ENCODE measurements at places on chromosomes 4 and X.

GRCh38 chr4:170015285-170015684, 10.9 kb downstream of the MFAP3L start:
- no peak for DNase-seq

- no peak for DNase-seq
Measured at GRCh38 chr4:143025081-143025704, 159.5 kb upstream of the USP38 start.

GRCh38 chr4:185192059-185192458, 11.7 kb downstream of the CFAP97 start:
- DNase-seq: no peak

DNA sequence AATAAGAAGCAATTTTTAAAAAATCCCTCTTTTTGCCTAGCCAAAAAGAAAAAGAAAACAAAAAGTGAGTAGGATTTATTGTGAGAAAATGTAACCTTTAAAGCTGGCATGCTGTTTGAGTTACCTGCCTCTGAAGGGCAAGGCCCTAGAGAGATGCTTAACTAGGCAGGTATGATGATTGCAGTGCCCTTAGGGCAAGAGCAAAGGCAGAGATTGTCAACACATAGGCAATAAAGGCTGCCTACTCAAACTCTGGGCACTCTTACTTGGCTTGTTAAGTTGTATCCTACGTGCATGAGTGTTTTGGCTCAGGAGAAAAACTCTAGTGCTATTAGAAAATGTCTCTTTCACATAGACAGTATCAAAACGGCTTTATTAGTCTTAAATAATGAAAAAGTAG, 306.0 kb downstream of the RPA4 start:
- no peak for DNase-seq

GRCh38 chr4:188779581-188779980, 640.3 kb downstream of the TRIML1 start:
- DNase-seq: no peak

- no peak for DNase-seq
Measured at GRCh38 chrX:148024425-148025148, 43.5 kb downstream of the FMR1NB start.

DNA sequence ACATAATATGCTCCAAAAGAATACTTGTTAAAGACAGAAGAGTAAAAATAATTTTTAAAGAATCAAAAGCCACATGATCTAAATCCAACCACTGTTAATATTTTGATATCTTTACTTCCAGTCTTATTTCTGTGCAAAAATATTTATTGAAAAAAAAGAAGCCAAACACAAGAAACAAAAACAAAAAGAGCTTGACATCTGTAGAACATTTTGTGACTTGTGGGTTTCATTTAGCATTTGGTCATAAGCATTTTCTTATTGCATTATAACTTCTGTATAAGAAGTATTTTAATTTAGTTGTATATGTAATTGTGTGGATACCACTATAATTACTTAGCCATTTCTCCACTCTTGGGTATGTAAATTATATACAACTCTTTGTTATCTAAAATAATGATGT, 63.1 kb downstream of the DIPK2B start:
- DNase-seq: no peak

- DNase-seq: no peak
Measured at GRCh38 chr4:121177246-121178137, 13.4 kb upstream of the TNIP3 start.

- no peak for DNase-seq
Measured at GRCh38 chr4:156547891-156548290, 423.7 kb downstream of the PDGFC start.

- no peak for DNase-seq
Measured at GRCh38 chr4:105197777-105198176, 51.1 kb downstream of the TET2 start.

- no peak for DNase-seq
Measured at GRCh38 chr4:121308328-121308663, 72.5 kb downstream of the QRFPR start.

DNA sequence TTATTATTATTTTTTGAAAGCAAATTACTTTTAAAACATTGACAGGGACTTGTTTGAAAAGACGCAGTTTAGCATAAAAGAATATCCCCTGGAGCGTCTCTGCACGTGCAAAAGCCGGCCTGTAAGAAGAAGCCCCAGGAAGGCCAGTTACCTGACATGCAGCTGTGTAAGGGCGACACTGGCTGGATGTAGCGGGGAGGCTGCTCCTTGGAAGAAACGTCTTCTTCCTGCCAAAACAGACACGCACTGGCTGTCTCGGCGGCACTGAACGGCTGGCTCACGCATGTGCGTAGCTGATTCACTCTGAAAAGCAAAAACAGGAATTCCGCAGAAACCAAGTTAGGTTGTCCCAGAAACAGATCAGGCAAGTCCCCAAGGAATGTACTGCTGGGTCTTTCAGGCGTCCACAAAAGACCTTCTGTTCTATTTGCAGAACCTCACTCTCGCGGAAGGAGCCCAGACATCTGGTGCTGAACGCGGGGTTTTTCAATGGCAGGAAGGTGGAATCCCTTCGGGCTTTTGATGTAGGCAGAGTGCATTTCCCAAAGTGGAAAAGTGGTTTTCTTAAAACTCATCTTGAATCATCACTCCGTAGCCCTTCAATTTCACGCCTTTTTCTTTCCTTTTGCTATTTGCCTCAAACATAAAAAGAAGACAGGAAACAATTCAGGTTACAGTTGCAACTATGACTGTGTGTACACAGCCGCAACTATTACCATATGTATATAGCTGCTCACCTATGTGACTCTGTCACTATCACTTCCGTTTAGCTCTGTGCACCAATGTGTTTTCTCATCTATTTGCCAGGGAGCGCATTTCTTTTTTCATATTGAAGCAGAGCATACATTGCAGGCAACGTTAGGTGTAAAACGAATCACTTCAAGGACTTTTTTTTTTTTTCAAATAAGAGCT, 38.1 kb upstream of the ARSH start:
- peak; percentile 4 for DNase-seq

DNA sequence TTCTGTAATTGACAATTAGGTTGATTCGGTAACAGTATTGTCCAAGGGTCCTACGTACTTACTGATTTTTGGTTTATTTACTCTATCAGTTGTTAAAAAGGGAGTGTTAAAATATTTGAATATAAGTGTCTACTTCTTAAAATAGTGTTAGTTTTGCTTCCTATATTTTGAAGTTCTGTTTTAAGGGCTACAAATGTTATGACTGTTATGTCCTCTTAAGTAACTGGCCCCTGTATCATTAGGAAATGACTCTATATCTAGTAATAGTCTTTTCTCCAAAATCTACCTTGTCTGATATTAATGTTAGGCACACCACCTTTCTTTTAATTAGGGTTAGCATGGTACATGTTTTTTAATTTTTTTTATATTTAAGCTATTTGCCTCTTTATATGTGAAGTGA, 30.1 kb downstream of the ANKRD50 start:
- no peak for DNase-seq

DNA sequence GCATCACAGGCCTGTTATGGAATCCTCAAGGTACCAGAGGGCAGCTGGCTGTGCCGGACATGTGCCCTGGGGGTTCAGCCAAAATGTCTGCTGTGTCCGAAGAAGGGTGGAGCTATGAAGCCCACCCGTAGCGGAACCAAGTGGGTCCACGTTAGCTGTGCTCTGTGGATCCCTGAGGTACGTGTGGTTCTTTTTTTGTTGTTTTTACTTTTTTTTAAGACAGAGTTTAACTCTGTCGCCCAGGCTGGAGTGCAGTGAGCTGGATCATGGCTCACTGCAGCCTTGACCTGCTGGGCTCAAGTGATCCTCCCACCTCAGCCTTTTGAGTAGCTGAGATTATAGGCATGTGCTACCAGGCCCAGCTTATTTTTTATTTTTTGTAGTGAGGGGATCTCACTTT, 46.1 kb downstream of the JADE1 start:
- no peak for DNase-seq

DNA sequence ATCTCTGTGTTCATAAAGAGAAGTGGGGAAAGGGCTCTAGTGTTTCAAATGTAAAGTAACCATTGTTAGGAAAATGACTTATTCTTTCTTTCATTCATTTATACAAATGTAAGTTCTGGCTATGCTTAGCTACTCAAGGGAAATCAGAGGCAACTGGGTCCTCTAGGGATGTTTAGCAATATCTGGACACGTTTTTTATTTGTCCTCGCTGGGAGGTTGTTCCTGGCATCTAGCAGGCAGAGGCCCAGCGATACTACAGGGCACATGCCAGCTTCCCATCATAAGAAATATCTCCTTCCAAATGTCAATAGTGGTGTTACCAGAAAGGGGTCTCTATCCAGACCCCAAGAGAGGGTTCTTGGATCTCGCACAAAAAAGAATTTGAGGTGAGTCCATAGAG, 150.0 kb downstream of the VCX3A start:
- DNase-seq: no peak

DNA sequence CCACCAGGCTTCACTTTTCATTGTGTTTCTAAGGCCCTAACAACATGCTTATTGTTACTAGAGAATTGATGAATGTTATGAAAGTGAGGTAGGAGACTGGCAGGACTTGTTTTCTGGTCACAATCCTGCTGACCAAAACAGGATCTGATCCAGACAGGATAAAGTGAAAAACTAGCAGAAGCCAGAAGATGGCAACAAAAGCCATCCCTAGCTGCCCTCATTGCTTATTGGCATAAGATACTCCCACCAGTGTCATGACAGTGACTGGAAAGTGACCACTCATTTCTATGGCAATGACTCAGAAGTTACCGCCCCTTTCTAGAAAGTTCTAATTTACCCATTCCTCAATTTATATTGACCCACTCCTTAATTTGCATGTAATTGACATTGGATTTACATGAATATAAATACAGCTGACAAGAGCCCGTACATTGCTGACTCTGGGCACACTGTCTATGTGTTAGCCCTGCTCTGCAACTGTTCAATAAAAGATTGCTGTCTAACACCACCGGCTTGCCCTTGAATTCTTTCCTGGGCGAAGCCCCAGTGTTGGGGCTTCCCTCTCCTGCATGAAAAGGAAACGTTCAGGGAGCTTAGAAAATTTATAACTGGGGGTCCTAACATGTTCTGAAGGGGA, 30.0 kb upstream of the FGG start:
- DNase-seq: no peak

DNA sequence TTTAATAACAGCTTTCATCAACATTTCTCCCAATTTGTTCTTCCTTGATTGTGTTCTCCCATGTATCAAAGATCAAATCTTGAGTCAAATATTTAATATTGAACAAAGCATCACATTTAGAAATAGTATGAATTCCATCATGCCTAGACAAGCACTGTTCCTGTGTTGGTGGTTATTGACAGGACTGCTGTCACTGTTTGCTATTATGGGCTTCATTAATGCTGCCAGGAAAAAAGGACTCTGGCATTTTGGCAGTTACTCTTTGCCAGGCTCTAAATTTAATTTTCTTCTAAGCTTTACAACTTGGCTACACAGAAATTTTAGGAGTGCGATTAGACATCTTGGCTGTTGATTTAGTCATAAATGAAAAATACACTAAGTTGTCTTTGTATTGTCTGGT, 295.9 kb upstream of the NRK start:
- no peak for DNase-seq

DNA sequence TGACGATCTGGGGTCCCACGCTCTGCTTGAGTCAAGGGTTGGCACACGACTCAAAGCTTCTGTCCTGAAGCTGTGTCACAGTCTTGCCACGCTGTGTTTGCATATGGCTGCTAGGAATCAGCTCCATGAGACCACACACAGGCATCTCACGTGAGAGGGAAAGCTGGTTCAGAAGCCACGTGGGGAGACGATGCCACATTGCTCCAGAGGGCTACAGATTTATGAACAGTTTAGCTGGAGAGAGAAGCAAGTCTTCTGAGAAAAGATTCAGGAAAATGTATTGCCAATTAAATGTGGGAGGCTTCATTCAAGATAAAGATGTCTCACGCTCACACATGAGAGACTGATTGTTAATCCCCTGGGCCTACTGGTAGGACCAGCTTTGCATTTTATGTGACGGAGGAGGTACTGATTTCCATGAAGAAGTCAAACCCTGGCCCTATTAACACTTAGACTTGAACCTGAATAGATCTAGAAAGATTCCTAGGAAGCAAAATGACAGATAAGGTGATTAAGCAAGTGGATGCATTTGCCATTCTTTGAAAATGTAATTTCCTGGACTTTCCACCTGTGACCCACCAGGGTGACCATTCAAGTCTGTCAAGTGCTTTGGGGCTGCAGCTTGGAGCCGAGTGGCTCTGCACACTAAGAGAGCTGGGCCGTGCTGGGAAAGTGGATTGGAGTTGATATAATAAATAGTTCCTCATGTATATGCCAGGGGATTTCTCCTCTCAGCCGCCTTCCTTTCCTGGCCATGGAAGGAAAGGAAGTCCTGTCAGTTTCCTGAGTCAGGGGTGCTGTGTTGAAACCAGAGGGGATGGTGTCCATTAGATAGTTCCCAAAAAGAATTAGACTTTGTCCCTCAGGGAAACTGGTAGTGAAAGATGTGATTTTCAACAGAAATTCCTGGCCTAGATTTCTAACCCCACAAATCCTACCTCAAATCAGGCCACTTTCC, 29.0 kb downstream of the ENPP6 start:
- DNase-seq: no peak

- no peak for DNase-seq
Measured at GRCh38 chr4:16583764-16584163, 314.7 kb downstream of the LDB2 start.

DNA sequence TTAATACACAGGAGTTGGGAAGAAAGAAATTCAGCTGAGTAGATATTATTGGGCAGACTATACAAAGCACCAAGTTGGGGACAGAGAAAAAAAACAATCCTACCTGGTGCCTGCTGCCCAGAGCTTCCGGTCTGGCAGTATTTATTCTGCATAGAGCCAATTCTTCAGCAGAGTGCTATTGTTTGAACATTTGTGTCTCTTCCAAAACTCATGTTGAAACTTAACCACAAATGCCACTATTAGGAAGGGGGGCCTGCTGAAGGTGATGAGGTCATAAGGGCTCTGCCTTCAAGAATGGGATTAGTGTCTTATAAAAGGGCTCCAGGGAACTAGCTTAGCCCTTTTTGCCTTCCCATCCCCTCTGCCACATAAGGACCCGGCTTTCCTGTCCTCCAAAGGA, 136.2 kb downstream of the EVC2 start:
- DNase-seq: no peak

- no peak for DNase-seq
Measured at GRCh38 chr4:37648084-37648817, 37.9 kb downstream of the RELL1 start.

DNA sequence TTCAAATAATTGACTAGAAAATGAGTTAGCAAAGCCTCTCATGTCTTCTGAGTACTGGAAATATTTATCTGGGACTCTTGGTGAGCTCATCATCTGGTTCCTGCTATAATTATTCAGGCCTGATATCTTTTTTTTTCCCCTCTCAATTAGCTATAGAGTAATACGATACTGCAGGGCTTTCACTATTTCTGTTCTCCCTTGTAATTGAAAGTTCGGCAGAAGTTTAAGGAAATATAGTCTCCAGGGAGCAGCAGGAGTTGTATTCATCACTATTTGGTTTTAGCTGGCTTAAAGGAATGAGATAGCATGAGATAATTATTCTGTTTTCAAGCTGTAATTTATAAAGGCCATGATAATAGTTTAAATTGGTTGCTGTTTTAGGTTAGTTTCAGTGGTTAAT, 378.6 kb upstream of the EPHA5 start:
- DNase-seq: no peak

- DNase-seq: no peak
Measured at GRCh38 chr4:46947541-46947940, 38.5 kb upstream of the COX7B2 start.
